NCI-H1930 (cell line): ENCODE measurements at places on chromosomes 7 and 10.

DNA sequence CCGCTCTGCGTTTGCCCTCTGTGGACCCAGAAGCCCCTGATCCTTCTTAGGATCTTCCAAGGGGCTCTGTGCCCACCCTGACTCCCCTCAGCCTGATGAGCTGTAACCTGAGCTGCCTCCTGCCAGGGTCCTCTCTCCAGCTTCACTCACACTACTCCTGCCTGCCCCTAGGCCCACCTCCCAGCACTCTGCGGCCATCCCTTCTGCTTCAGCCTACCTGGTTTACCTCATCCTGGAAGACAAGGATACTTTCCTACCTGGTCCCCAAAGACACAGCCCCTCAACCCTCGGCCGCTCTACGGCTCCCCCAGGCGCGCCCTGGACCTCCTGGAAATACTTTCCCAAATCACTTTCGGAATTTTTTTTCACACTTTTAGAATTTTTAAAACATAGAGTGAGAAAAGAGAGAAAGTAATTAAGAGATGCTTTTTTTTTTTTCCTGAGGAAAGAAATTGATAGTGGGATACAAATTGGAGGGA is 6.4 kb upstream of the ZNF862 start:
- DNase-seq = no peak

DNA sequence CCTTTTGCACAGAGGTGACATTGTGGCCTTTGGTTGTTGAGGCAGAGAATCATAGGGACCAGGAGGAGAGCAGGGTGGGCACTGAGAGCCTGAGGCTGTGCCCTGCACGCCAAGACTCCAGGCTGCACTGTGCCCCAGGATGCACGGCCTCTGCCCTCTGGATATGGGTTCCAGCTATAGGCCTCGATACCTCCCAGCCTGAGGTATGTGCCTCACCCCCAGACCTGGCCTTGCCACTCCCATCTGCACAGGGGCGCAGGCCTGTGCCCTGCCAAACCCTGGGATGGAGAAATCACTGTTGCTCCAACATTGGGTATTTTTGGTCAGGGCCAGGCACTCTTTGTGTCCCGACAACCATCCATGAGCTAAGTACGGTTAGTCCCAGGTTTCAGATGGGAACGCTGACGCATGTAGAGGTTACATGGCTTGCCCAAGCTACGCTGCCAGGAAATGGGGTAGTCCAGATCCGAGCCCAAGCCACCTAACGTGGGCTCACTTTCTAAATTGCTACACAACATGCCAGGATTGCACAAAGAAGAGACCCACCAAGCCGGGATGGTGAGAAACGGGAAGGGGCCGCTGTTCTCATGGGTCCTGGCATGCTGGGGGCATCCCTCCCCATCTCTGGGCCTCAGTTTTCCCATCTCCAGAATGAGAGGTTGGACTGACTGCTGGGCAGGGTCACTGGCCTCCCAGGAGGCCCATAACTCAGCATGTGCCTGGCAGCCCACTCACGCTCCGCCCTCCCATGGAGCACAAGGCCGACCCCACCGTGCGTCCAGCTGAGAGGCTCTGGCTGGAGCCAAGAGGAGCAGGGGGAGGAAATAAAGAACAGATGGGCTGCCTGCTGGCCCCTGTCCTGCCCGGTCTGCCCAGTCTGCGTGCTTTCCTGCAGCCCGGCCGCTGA is 44.2 kb downstream of the ZCCHC24 start:
- no peak for DNase-seq

DNA sequence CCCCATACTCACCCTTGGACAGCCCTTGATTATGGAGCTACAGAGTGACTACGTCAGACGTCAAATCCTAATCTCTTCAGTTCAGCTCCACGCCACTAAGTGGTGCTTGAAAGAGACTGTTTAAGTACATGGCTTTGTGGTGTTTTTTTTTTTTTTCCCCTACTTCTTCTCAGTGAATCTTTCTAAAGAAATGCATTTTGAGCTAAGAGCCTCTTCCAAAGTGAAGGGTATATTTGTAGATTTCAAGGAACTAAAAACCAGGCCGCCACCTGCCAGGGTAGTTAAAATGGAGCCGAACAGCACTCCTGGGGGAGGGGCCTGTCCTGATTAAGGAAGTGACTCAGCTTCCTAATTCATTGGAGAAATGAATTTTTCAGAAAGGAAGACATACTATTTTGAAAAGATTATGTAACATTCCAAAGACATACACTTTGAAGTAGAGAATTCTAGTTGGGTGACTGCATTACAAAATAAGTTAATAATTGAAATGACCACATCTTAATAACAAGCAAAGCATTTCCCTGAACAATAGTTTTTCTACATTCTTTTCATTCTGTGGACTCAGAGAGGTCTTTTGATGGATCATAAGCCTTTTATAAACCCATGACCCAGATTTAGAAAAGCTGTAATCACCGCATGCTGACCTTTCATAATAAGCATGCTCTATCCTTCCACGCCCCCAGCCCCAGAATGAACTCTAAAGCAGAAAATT is 20.6 kb upstream of the VPS41 start:
- no peak for DNase-seq

GRCh38 chr10:4108693-4109092 is 323.7 kb upstream of the KLF6 start:
- DNase-seq = no peak

- no peak for DNase-seq
Measured at GRCh38 chr10:62636825-62637248, 167.7 kb upstream of the ADO start.

- DNase-seq = no peak
Measured at GRCh38 chr7:25622695-25623094, 394.4 kb upstream of the NPVF start.

DNA sequence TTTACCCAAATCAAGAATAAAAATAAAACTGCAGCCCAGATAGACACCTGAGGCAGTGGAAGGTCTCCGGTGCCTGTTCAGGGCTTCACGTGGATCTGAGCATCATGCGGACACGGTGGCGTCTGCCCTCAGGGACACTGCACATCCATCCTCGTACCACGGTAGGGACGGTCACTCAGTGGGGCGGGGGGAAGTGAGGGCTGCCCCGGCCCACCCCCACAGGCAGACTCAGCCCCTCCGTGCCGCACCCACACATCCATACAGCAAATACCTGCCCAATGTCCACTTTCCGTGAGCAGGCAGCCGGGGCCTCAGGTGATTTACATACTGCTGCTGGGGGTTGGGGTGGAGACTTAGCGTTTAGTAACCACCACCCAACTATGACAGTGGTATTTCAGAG is 207.8 kb downstream of the DIP2C start:
- DNase-seq = no peak

DNA sequence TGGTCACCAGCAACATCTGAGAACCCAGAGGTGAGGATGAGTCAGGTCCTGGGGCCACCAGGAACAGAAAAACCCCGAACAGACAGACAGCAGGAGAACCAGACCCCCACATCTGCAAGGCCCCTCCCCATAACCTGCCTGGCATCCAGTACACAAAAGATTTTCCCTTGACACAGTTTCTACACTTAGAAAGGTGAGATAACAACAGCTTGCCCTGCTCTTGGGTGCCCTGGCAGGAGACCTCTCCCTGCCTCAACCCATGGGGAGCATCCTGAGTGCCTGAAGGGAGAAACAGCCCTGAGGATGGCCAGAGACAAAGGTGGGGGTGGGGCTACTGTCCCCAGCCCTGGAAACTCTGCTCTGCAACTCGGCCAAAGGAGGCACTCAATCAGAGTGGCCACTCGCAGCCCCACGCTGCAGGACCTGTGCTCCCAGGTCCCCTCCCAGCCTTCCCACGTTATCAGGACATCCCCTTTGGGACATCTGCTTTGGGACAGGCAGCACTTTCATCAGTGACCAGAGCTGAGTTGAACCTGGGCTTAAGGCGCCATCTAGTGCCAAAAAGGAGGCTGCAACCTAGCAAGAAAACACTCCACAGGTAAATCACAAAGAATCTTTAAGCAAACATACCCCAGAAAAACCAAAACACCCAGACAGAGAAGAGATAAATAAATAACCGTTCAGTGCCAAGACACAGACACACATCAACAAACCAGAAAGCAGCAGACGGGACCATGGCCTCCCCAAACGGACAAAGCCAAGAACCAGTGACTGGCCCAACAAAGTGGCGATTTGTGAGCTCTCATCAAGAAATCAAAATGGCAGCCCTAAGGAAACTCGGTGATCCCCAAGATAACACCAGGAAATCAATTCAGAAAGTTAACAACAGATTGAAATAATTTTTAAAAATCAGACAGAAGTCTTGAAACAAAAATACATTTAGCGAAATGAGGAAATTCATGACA is 233.7 kb downstream of the PTPRN2 start:
- no peak for DNase-seq

GRCh38 chr10:104028146-104028545 is 57.5 kb downstream of the COL17A1 start:
- DNase-seq = no peak

DNA sequence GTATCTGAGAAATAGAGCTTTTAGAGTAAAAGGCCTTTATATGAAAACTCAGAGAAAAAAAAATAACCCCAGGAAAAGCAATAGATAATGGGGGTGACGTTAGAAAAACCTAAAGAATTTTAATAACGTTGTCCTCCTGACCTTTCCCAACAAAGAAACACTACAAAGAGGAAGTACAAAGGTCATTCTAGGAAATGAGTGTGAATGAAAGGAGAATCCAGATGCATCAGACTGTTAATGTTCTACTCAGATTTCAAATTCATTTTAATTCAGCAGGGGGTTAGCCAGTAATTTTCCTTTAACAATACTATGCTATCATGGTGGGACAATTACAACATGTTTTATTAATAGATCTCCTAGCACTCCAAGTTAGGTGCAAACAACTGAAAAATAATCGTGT is 73.8 kb upstream of the CDK1 start:
- no peak for DNase-seq

DNA sequence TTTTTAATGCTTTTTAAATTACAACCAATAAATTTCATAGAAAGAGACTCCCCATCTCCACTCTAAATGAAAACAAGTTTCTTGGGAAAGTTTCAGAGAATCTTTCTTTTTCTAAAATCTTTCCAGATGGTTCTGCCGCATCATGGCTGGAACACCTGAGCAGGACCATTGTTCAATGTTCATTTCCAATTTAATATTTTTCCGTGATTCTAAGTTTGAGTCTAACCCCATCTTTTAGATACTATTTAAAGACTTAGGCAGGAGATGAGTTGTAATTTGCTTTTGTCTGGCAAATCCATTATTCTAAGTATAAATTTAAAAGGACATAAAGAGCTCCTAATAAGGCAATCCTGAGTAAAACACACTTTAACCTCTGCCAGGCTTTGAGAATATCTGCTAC is 325.2 kb downstream of the BICC1 start:
- DNase-seq = no peak

GRCh38 chr7:155456738-155457543 is 988 bp upstream of the EN2 start:
- peak; percentile 74 for DNase-seq

GRCh38 chr10:6692103-6692502 is 112.0 kb upstream of the PRKCQ start:
- DNase-seq = no peak

GRCh38 chr7:36308031-36308430 is 81.6 kb upstream of the ANLN start:
- DNase-seq = no peak

GRCh38 chr10:52865213-52865612 is 92.6 kb upstream of the MBL2 start:
- no peak for DNase-seq

DNA sequence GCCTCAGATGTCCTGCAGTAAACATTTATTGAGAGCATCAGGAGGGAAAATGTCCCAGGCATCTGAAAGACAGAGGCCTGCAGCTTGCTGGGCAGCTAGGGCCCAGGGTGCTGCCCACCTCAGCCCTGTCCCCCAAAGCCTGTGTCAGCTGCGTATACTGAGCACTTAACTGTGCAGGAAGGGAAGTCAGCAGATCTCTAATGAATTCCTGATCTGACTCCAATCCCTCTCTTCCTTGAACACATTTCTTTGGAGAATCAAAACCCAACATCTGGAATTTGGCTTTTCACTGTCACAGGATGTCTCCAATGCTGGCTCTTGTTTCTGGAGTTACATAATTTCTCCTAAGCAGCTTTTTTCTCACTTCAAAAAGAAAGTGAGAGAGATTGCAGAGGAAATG is 364.7 kb upstream of the NFE2L3 start:
- no peak for DNase-seq

GRCh38 chr10:128047991-128048818 is 78.0 kb downstream of the MKI67 start:
- DNase-seq = no peak

DNA sequence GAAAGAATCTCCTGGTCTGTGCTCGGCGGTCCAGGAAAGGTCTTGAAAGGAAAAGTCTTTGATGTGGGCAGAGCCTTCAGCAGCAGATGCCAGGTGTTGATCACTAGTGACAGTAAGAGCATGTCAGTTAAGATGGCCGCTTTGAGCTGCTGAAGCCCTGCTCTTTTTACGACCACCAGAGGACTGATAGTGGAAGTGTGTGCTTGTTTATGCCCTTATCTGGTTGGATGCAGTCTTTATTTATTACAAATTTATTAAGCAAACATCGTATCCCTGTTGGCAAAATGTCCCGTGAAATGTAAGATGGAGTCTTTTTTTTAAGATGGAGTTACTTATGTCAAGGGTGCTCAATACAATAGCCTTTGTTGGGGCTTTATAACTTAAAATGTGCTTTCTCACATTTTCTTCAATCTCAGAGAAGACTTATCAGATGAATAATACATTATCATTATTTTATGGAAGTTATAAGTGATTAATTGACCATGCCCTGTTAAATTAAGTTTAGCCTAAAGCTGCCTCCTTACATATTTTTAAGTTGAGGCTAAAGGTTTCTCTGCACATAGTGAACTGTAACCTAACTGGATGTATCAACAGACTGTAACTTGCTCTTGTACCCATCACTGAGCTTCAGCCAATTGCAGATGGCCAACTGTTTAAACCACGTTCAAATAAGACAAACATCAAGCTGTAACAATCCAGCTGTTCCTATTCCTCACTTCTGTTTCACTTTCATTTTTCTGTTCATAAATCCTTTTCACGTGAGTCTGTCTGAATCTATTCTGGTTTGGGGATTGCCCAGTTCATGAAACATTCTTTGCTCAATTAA is 97.4 kb upstream of the PIK3CG start:
- no peak for DNase-seq

- DNase-seq = no peak
Measured at GRCh38 chr7:123533929-123534382, 439 bp downstream of the IQUB start.

- DNase-seq = no peak
Measured at GRCh38 chr10:104350127-104350635, 3.5 kb upstream of the CFAP58 start.

DNA sequence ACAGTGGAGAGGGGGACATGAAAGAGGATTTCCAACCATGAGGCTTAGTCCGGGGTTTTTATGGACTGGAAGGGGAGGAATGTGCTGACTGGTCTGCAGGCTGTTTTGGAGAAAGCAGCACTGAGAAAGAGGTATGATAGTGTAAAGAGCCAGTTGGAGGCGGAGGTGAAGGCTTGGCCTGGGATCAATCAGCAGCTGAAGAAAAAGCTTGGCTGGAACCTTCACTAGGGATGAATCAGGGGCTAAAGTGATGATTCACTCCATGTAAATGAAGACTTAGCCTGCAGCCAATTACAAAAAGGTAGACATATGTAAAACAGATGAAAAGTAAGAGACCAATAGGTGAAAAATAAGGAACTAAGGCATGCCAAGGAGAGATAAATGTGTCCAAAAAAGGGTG is 1382.6 kb downstream of the GATA3 start:
- DNase-seq = no peak

- no peak for DNase-seq
Measured at GRCh38 chr7:101841328-101841727, 23.9 kb downstream of the CUX1 start.

GRCh38 chr10:99880080-99880835 is 97.8 kb downstream of the ABCC2 start:
- no peak for DNase-seq

GRCh38 chr10:80410578-80411145 is 2.3 kb downstream of the PRXL2A start:
- DNase-seq = no peak
